ENCODE measurements at places on chromosomes 6 and 20.

DNA sequence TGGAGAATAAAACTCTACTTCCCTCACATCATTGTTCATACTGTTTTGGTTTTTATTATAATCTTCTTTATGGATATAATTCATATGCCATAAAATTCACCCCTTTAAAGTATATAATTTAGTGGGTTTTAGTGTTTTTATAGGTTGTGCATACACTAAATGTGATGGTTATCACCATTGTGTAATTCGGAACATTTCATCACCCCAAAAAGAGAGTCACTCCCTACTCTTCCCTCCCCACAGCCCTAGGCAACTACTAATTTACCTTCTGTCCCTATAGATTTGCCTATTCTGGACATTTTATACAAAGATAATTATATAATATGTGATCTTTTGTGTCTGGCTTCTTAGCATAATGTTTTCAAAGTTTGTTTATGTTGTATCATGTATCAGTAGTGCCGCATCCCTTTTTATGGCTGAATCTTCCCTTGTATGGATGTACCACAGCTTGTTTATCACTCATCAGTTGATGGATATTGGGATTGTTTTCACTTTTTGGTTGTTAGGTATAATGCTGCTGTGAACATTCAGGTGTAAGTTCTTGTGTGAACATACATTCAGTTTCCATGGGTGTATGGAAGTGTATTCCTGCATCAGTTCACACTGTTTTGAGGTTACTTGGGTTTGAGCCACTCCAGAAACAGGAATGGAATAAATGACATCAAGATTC, 4.2 kb downstream of the TM9SF4 start:
- DNase-seq = no peak

DNA sequence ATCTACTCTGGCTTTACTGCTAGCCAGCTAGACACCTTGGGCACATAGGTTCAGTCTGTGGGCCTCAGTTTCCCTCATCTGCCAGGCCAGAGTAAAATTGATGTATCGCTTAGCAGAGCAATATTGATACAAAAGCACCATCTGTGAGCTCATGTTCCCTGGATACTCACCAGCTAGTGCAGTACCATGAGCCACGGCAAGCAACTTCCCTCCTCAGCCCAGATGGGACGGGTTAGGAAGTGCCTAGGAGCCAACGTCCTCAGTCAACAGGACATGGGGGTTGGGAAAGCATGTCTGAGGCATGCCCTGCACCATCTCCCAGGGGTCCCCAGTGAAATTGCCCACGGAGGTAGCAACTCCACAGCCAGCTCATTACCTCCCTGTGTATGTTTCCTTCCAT, 258.3 kb downstream of the ANKRD60 start:
- DNase-seq = no peak

- no peak for DNase-seq
Observed at GRCh38 chr6:155158030-155158843, 105.6 kb upstream of the CLDN20 start.

GRCh38 chr6:16043171-16044135, 85.4 kb upstream of the MYLIP start:
- no peak for DNase-seq

GRCh38 chr6:43984442-43985321, 142.6 kb downstream of the MRPL14 start:
- DNase-seq = no peak

GRCh38 chr6:97427648-97428047, 144.6 kb upstream of the MMS22L start:
- no peak for DNase-seq

DNA sequence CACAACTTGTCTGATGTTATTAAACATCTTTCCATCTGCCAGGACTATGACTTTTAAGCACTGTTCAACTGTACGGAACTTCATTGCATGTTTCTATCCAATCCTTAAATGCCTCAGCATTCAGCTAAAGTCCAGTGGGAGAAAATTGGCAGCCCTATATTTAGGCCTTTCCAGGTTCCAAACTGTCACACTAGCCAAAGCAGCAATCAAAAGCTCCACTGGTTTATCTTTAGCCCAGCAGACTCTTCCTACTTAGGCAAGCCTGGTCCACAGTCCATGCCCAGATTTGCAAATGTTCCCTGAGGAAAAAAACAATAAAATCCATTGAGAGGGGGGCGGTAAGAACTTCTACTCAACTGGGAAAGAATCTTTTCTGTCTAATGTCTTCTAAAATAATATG, 349.1 kb upstream of the GJE1 start:
- DNase-seq = no peak

- DNase-seq = no peak
Observed at GRCh38 chr20:36541768-36542488, 609 bp downstream of the MYL9 start.

Measured in thoracic aorta (tissue), 2 donors.